ENCODE measurements at places on chromosomes 13 and 19.

DNA sequence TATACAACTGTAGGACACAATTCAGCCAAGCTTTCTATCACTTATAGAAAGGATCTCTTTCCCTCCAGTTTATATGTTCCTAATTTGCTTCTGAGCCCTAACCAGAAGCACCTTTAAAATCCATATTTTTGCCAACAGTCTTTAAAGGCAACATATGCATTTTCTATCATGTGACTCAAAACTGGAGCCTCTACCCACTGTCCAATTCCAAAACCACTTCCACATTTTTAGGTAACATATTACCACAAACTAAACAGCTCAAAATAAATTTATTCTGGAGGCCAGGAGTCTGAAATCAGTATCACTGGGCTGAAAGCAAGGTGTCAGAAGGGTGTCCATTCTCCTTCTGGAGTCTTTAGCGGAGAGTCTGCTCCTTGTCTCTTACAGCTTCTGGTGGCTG is 15.9 kb upstream of the EFNB2 start:
- no peak for DNase-seq

DNA sequence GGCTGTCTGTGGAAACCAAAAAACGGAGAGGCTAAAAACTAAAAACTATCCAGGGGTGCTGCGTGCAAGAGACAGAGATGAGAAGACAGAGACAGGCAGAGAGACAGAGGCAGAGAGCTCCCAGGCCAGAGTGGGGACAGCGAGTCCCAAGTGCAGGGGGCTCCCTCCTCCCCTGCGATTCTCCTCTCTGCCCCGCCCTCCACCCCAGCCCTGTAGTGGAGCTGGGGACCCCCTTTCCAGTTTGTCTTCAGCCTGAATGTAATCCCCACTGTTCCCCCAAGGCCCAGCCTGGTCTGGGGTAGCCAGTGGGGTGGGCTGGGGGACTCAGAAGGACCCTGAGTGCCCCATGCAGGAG is 2.0 kb downstream of the NFIC start:
- DNase-seq: no peak

GRCh38 chr13:99062593-99062992 is 84.7 kb upstream of the DOCK9 start:
- no peak for DNase-seq

DNA sequence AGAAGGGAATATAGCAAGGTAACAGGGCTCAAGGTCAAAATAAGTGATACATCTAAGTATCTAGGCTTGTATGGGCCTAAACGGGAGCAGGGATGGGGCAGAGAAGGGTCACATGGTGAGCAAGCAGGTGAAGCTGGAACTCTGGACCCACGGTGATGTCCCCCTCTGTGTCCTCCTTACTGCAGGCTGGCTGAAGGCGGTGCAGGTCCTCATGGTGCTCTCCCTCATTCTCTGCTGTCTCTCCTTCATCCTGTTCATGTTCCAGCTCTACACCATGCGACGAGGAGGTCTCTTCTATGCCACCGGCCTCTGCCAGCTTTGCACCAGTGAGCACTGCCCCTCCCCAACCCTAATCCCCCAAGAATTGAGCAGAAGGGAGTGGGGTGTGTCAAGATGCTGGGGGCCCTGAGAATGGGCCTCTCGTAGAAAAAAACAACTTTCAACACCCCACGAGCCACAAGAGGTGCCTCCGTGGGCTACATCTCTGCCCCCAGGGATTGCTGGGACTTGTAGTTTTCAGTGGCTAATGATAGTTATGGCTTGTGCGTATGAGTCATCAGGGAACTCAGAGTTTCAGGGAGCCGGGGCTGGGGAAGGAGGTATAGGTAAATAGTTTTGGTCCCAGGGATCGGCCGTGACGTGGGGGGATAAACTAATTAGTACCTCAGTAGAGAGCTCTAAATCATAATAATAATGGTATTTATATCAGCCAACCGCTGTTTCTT is 4.0 kb downstream of the EMP3 start:
- DNase-seq: no peak

DNA sequence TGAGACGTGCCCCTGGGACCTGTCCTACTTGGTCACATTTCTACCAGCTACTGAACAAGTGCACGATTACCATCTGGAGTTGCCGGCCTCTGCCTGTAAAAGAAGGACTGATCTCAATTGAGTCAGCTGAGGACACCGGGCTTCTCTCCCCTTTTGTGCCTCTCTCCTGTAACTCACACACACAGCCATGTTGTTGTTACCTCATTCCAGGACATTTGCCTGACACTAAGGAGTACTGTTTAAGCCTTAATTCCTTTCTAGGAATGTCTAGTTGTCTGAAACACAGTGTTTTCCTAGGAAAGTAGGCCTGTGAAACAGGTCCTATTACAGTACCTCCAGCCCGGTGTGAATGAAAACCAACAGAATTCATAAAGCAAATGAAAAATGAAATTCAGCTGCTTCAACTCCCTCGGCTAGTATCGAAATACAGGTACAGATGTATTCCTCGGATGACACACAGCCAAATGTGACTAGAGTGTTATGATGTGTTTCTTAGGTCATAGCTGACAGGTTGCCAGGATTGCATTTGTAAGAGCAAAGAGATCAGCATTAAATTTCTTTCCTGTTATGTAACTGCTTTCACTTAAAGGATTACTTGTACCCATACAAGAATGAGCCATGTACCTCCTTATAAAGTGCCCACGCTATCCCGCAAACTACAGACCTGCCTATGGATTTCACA is 152.0 kb upstream of the IRS2 start:
- no peak for DNase-seq
